ENCODE measurements at places on chromosomes 3 and 15. TPM values are rescaled to one million over a fixed set of nuclear protein-coding genes. Genes with fewer than 3 reads are reported as not detected.

GRCh38 chr3:33803252-33803651 is 4.8 kb downstream of the PDCD6IP start:
- no peak for DNase-seq
- no peak overlapping the region for H3K4me3 ChIP-seq
- peaks cover 48% of the 10 kb centered on the region for H3K4me1 ChIP-seq
- H3K36me3 ChIP-seq: peaks cover 59% of the 10 kb centered on the region
- no peak overlapping the region for H3K27ac ChIP-seq
- H3K27me3 ChIP-seq: no peaks in the 10 kb centered on the region

DNA sequence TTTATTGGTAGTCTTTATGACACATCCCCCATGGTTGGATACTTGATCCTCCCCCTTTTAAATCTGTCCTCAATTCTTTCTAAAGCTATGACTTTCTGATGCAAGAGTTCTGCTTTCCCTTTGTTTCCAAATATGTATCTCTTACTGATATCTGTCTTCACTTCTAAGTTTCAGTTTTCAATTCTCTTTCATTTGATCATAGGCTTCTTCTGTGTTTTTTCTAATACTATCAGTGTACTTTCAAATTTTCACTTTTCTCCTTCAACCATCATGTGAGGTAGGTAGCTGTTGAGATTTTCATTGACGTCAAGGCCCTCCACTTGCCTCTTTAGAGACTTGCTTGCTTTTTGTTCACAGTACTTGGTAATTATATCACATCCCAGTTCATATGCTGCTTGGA is 436.5 kb downstream of the CNTN4 start:
- no peaks in the 10 kb centered on the region for H3K27me3 ChIP-seq
- H3K36me3 ChIP-seq: no peaks in the 10 kb centered on the region
- no peaks in the 10 kb centered on the region for H3K4me1 ChIP-seq

DNA sequence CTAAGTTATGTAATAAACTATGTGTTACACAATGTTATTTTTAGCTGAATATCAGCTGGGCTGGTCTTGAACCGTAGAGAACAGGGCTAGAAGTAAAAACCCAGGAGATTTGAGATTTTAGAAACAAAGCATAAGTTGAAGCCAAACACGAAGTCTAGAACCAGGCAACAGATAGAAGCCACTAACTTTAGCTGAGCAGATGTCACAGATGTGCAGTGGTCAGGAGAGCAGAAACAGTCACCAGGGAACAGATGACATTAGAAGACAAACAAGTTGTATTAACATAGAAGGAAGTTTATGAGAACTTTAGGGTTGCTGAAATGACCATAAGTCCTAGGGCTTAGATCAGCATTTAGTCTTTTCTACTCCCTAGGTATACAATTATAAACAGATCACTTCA is 731.0 kb downstream of the ZNF385D start:
- H3K4me1 ChIP-seq: no peaks in the 10 kb centered on the region
- DNase-seq: no peak
- H3K27me3 ChIP-seq: no peaks in the 10 kb centered on the region
- no peak overlapping the region for H3K27ac ChIP-seq
- no peaks in the 10 kb centered on the region for H3K36me3 ChIP-seq
- H3K4me3 ChIP-seq: no peak overlapping the region

- peaks cover 31% of the 10 kb centered on the region for H3K27me3 ChIP-seq
- no peaks in the 10 kb centered on the region for H3K36me3 ChIP-seq
- H3K4me1 ChIP-seq: no peaks in the 10 kb centered on the region
- no peak for DNase-seq
- no peak overlapping the region for H3K4me3 ChIP-seq
- no peak overlapping the region for H3K27ac ChIP-seq
Measured at GRCh38 chr15:74300057-74300795, 64.1 kb downstream of the CCDC33 start.

DNA sequence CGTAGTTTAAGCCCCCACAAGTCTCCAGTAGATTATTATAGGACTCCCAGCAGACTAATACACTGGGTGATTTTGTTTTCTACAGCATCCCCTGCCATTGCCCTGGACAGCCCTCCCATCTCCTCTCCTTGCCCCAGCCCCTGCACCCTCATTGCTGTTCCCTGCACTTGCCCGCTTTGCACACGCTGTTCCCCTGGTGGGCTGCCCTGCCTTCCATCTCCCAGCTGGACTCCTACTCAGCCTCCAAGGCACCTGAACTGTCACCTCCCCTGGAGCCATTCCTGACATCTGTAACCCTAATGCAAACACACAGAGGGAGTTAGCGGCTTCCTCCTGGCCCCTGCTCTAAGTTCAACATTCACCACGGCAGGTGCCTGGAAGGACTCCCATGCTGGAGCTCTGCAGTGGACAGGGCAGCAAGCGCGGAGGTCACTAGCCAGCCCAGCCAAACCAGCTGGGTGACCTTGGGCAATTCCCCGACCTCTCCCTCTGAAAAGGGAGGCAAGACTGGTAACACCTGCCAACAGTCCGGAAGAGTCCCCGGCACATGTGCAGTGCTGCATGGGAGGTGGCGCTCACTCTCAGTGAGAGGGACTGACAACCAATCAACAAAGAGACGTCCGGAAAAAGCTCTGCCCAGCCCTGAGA is 38.8 kb upstream of the IQSEC1 start:
- H3K4me3 ChIP-seq: no peak overlapping the region
- H3K36me3 ChIP-seq: no peaks in the 10 kb centered on the region
- peaks cover 3% of the 10 kb centered on the region for H3K4me1 ChIP-seq
- peaks cover 5% of the 10 kb centered on the region for H3K27me3 ChIP-seq
- no peak overlapping the region for H3K27ac ChIP-seq

DNA sequence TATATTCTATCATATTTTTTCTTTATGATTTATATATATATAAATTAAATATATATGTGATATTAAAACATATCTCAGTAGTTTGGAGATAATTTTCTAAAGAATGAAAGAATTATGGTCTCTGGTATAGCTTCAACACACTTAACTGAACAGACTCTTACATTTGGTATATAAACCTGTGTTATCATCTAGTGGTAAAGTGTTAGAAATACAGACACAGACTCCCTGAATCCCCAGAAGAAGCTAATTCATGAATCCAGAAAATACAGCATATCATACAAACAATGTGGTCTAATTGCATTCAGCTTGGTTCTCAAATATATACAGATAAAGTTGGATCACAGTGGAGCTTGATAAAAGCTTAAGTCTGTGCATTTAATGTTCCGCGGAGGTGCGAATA is 1100.4 kb downstream of the ROBO2 start:
- no peaks in the 10 kb centered on the region for H3K4me1 ChIP-seq
- no peaks in the 10 kb centered on the region for H3K27me3 ChIP-seq
- DNase-seq: no peak
- no peak overlapping the region for H3K27ac ChIP-seq

DNA sequence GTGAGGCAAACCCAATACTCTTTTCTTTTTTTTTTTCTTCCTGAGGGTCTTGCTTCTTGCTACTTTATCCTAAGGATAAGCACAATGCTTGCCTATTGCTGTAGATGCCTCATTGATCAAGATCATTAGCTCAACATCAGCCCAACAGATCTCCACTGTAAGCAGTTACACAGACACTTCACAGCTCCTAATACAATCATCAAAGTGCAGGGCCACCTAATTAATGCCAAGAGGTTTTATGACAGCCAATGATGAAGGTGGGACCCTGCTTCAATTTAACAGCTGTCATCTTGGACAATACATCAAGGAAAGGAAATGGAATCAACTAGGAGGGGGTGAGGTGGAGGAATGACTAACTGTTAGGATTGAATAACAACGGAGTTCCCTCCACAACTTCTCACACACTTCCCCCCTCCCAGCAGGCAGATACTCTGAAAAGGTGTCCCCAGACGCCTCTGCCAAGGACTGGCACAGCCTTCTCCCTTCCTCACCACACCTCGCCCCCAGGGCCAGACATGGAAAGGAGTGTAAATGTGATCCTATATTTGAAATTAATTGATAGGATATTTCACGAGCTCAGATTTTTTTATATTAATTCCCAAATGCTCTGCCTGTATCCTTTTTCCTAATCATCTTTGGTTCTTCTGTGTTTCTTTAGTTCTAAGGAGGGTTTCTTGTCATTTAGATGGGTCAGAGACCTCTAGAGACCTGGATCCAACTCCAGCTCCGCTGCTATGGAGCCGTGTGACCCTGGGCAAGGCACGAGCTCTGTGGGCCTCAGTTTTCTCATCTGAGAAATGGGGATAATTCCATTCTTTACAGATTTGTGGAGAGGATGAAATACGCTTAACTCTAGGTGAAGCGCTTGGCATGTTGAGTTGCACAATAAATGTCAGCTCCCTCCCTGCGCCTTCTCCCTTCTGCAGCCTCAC is 1.2 kb downstream of the DCLK3 start:
- H3K36me3 ChIP-seq: no peaks in the 10 kb centered on the region
- no peak overlapping the region for H3K4me3 ChIP-seq
- no peak overlapping the region for H3K27ac ChIP-seq
- no peak for DNase-seq
- H3K4me1 ChIP-seq: peaks cover 2% of the 10 kb centered on the region
- peaks cover 69% of the 10 kb centered on the region for H3K27me3 ChIP-seq

DNA sequence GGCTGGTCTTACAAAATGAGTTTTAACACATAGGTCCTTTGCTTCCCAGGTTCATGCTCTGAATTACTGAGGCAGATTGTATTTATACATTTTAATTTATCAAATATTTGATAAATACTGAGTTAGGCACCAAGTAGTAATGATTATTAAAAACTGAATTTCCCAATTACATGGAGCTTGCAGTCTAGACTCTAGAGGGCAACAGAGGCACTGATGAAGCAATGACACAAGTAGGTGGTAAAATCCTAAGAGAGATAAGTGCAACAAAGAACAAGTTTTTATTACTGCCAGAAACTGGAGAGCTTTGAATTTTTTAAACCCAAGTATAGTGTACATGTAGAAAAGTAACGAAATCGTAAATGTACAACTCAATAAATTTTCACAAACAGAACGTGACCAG is 406.2 kb upstream of the RARB start:
- no peak overlapping the region for H3K4me3 ChIP-seq
- H3K36me3 ChIP-seq: no peaks in the 10 kb centered on the region
- H3K4me1 ChIP-seq: no peaks in the 10 kb centered on the region
- no peaks in the 10 kb centered on the region for H3K27me3 ChIP-seq
- no peak overlapping the region for H3K27ac ChIP-seq

DNA sequence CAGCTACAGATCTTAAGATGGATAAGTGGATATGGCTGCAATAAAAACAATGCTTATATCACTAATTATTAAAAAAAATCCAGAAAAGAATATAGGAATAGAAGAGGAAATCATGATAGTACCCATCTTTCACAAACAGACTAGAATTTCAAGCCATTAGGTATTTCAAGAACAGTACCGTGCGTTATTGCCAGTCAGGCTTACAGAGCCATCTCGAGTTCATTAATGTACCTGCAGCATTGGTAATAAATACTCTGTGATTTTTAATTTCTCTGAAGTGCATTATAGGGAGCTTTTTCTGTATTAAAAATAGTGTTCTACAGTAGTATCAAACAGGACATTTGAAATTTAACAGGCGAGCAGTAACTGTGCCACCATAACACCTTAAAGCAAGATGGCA is 35.7 kb downstream of the ST3GAL6 start:
- H3K4me1 ChIP-seq: peaks cover 3% of the 10 kb centered on the region
- H3K4me3 ChIP-seq: no peak overlapping the region
- H3K27me3 ChIP-seq: no peaks in the 10 kb centered on the region
- DNase-seq: no peak
- H3K36me3 ChIP-seq: peaks cover 2% of the 10 kb centered on the region

- no peak overlapping the region for H3K27ac ChIP-seq
- no peaks in the 10 kb centered on the region for H3K4me1 ChIP-seq
- H3K4me3 ChIP-seq: no peak overlapping the region
- H3K36me3 ChIP-seq: no peaks in the 10 kb centered on the region
- peaks cover 44% of the 10 kb centered on the region for H3K27me3 ChIP-seq
- DNase-seq: no peak
Measured at GRCh38 chr15:77819048-77819850, 186.5 kb upstream of the LINGO1 start.

GRCh38 chr15:33296050-33296449 is 14.7 kb upstream of the RYR3 start:
- H3K27ac ChIP-seq: no peak overlapping the region
- H3K4me1 ChIP-seq: no peaks in the 10 kb centered on the region
- no peaks in the 10 kb centered on the region for H3K27me3 ChIP-seq
- H3K36me3 ChIP-seq: no peaks in the 10 kb centered on the region

- H3K27ac ChIP-seq: no peak overlapping the region
- no peak for DNase-seq
- H3K4me1 ChIP-seq: no peaks in the 10 kb centered on the region
- H3K36me3 ChIP-seq: no peaks in the 10 kb centered on the region
- no peak overlapping the region for H3K4me3 ChIP-seq
Measured at GRCh38 chr15:33293713-33294334, 16.9 kb upstream of the RYR3 start.

DNA sequence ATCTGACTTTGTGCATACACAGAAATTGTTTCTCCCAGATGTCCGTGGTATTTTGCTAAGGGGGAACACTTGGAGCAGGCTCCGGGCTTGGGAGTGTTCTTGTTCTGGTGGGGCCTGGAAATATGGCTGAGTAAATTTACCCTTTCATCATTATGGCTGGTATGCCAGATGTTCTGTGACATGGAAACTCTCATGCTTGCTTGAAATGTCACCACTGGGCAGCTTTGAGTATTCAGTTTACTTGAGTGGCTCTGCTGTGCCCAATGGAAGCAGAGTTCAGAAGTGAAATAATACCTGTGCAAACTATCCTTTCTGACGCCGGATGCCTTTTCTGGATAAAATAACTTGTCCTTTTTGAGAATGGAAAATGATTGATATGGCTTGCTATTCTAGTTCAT is 283.6 kb upstream of the TPM1 start:
- no peaks in the 10 kb centered on the region for H3K4me1 ChIP-seq
- H3K27me3 ChIP-seq: no peaks in the 10 kb centered on the region
- DNase-seq: no peak
- H3K36me3 ChIP-seq: no peaks in the 10 kb centered on the region

ATG3 gene
- total RNA-seq: 61.1 TPM

RAD51 gene
- total RNA-seq: 53.8 TPM

GADL1 gene
- total RNA-seq: not detected

ITIH1 gene
- not detected for total RNA-seq

PLSCR5 gene
- not detected for total RNA-seq

SUCNR1 gene
- not detected for total RNA-seq

TEX55 gene
- total RNA-seq: not detected

FES gene
- total RNA-seq: 51.9 TPM

All from activated T-helper 2 cell treated with anti-CD3 and anti-CD28 coated beads, Interferon-gamma antibody, Interleukin-2, Interleukin-4, amounts not matched to agents 10 μg/mL and 5 μg/mL and 100 μg/mL, durations not matched to agents 14 hours and 24 hours and 36 hours (primary cell).